ENCODE measurements at places on chromosomes 7 and 10.

DNA sequence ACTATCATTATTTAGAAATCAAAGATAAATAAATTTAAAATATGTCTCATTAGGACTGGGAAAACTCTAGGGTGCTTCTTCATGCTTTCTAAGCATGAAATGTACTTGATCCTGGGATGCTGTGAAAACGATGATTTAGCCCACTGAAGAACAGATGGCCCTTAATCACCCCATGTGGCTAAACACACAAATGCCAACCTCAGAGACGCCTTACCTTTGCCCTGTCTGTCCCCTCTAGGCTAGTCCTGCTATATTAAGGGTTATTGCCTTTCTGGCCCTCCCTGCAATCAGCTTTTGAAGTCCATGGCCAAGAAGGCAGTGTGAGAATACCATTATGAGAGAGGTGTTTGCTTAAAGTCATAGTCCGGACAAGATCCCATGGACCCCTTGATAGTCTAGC lies 217.2 kb downstream of the TWIST1 start:
- DNase-seq: no peak

DNA sequence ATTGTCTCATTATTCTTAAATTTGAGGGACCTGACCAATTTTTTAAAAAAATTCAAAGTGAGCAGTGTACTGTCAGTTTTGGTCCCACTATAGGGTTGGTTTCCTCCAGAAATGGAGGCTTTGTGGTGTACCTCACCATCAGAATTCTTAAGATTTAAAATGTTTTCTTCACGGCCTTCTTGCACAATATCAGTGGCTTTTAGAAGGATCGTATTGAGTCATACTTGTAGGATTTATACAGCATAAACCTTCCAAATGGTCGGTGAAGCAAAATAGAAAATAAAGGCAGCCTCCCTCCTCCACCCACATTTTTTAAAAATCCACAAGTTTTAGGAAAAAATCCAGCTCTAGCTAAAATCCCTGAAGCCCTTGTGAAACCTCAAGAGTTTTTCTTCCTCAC lies 126.4 kb downstream of the RNLS start:
- DNase-seq: no peak

- peak; percentile 61 for DNase-seq
Measured at GRCh38 chr7:33986951-33987947, 81.9 kb downstream of the BMPER start.

DNA sequence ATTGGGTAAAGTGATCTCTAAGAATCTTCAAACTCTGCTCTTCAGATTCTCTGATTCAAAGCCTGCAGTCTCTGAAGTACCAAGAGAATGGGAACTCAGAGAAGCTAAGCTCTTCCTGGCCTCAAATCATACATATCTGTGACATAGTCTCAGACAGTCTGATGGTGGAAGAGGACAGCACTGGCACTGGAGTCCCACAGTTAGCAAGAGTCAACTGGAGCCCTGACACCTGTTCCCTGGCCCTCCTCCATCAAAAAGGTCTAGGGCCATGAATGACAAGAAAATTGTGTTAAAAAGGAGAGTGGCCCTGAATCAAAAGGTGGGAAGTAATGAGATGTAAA lies 37.7 kb downstream of the PRSS2 start:
- no peak for DNase-seq

- DNase-seq: no peak
Measured at GRCh38 chr10:131075218-131075770, 236.2 kb downstream of the TCERG1L start.

- no peak for DNase-seq
Measured at GRCh38 chr10:90480466-90480865, 377.4 kb downstream of the HTR7 start.

DNA sequence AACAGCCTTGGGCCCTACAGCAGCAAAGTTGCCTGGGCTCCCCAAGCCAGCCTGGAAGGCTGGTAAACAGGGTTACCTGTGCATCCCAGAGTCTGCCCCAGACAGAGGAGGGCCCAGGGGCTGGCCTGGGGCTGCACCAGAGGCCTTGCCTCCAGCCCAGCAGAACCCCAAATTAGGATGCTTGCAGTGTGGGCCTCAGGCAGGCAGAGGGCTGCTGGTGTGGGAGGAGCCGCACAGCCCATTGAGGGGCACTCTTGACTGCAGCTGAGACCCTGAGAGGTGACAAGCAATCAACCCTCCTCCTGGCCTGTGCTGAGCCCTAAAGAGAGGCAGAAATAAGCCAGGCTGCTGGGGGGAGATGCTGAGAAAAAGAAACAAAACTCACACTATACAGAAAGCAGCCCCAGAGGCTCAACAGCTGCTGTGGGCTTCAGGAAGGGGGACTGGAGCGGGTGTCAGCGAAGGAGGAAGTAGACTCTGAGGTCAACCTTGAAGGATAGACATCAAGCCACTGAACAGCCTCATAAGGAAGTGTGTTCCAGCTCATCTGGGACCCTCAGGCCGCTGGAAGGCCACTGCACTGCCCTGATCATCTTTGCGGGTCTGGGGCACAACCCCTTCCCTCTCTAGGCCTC lies 6.6 kb downstream of the AIFM2 start:
- no peak for DNase-seq

- DNase-seq: no peak
Measured at GRCh38 chr10:98617906-98618520, 171.3 kb upstream of the HPS1 start.

GRCh38 chr10:28722065-28722803 lies 44.9 kb downstream of the BAMBI start:
- DNase-seq: peak; percentile 15

DNA sequence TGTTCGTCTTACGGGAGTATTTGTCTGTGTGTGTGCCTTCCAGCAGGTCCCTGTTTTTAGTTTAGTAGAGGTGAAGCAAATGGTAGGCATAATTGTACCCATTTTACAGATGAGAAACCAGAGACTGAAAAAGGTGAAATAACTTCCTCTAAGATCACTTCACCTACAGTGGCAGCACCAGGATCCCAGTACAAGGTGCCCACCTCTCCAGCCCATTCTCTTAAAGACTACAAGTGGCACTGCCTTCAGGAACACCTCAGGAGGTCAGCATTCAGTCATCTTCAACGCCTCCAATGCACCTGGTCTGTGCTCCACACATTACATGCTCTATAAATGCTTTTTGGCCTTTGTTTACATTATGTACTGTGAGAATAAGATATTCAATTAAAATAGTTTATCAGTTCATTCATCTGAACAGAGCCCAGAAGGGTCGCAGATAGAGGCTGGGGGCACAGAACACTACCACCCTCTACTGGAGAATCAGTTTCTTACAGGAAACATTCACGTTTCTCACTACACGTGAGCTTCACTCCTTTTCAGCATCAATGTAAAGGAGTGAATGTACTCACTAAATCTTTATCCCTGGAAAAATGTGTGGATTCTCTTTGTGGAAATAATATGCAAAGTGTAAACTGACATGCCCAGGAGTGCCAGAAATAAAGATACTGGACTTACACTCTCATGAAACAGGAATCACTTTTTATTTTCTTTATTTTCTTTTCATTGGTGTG lies 45.5 kb upstream of the ABLIM1 start:
- no peak for DNase-seq

DNA sequence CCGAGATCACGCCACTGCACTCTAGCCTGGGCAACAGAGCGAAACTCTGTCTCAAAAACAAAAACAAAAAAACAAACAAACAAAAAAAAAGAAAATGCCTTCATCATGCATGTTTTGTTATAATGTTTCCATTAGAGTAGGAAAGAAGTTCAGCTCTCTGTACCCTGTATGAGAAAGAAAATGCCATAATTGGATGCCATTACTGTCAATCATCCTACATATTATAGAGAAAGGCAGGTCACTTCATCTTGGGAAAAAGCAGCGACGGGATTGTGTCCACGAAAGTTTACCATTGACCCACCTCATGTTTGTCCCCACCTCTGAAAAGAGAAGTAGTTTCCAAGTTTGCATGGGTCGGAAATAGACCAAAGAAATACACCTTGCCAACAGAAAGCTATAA lies 33.8 kb downstream of the SEC61G start:
- DNase-seq: no peak

DNA sequence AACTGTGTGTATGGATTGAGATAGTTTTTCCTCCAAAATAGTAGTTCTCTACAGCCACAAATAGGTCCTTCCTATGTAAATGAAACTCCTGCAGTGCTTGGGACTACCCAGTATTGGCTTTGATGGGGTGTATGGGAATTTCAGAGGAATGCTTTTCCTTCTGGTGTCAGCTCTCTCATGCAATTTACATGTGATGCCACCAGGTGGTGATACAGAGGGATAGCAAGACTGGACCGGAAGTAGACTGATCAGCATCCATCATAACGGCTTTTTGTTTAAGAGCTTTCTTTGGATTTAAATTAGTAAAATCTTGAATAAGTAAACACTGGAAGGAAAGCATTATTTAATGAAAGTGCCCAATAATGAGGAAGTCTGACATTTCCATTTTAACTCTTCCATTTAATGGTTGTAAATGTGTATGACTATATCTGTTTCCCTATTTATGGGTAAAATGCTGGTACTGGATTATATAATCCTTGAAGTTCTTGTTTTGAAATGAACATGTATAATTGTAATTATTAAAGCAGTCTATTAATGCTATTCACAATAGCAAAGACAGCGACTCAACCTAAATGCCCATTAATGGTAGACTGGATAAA lies 22.7 kb downstream of the DYNC1I1 start:
- peak; percentile 7 for DNase-seq

GRCh38 chr7:435630-436366 lies 83.8 kb downstream of the PDGFA start:
- no peak for DNase-seq

- DNase-seq: no peak
Measured at GRCh38 chr10:132351611-132352010, 19.6 kb downstream of the LRRC27 start.

GRCh38 chr10:126011995-126012394 lies 115.6 kb downstream of the FANK1 start:
- no peak for DNase-seq

DNA sequence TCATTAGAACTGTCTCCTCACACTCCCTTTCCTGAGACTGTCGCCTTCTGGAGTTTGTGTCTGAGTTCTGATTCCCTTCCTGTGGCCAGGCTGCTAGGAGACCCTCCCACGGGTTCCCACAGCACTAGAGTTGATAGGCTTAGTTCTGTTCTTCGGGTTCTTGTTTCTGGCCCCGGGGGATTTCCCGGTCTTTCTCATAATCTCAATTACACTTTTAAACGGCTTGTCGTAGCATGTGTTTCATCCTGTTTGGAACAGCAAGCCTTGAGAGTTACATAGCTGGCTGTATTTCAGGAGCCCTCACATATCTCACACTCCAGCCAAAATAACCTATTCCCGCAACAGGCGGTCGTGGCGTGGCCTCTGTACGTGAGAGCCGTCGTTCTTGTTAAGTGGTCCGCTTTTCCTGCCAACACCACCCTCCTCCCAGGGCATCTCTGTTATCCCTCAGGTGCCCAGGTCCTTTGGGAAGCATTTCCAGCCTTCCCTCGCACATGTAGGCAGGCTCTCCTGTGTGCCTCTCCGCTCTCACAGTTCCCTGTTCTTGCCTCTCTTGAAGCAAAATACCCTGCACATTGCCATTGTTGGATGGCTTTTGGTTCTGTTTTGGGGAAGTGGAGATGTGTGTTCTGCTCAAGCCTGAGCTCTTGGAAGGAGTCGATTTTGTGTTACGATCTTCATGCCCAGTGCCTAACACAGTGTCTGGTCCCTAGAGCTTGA lies 46.0 kb downstream of the CDC123 start:
- no peak for DNase-seq

- no peak for DNase-seq
Measured at GRCh38 chr7:96182424-96183158, 139.3 kb downstream of the SLC25A13 start.

DNA sequence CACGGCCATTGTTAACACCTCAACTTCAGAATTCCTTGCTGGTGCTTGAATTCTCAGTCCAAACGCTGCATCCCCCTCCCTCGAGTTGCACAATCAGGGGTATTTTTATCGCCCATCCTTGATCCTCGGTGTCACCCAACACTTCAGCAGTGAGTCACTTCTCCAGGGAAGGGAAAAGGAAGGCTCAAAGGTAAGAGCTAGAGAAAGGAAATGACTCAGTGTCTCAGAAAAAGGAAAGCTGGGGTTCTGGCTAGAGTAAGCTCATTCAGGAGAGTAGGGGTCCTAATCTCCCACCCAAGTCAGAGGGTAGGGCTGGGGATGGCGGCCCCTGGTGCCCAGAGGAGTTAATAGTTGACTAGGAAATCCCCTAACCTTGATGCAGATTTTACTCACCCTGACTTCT lies 39.8 kb upstream of the TRIM8 start:
- peak; percentile 90 for DNase-seq

GRCh38 chr7:80699045-80699638 lies 60.7 kb downstream of the CD36 start:
- DNase-seq: peak; percentile 50

DNA sequence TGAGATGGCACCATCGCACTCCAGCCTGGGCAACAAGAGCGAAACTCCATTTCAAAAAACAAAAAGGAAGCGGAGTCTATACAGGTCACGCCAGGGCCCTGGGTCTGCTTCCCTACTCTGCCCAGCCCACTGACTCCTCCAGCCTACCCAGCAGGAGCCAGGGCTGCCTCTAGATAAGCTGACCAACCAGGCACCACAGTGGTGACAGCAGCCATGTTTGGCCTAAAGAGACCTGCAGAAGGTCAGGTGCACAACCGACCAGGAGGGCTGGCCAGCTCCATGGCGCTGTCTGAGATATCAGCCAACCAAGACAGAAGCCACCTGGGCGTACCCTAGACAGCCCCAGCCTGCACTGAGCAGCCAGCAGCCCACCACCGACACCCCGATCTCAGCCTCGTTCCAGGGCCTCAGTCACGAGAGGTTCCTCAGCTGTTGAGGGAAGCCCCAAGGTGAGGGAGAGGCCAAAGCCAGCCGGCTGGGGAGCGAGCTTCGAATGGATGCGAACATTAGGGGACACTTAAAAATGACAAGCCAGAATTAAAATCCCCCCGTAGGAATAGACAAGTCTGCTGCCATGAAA lies 24.4 kb upstream of the PWWP2B start:
- no peak for DNase-seq

- DNase-seq: no peak
Measured at GRCh38 chr7:32158076-32158475, 87.9 kb upstream of the PDE1C start.

DNA sequence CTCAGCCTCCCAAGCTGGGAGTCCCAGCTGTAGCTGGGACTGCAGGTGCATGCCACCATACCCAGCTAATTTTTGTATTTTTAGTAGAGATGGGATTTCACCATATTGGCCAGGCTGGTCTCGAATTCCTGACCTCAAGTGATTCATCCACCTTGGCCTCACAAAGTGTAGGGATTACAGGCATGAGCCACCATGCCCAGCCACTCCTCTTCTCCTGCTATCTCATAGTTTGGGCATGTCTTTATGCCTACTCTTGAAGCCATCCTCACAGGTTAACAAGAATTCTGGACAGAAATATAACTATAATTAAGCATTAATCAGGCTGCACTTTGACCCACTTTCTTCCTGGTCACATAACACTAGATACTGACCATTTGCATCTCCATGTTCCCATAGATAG lies 28.6 kb upstream of the C10orf67 start:
- DNase-seq: no peak

- DNase-seq: no peak
Measured at GRCh38 chr10:126278851-126279250, 109.4 kb downstream of the ADAM12 start.

- peak; percentile 66 for DNase-seq
Measured at GRCh38 chr10:43160046-43160920, 22.0 kb downstream of the CSGALNACT2 start.
